ENCODE measurements at places on chromosomes 7 and 10.

- DNase-seq = no peak
Observed at GRCh38 chr7:2116989-2117591, 115.7 kb downstream of the MAD1L1 start.

DNA sequence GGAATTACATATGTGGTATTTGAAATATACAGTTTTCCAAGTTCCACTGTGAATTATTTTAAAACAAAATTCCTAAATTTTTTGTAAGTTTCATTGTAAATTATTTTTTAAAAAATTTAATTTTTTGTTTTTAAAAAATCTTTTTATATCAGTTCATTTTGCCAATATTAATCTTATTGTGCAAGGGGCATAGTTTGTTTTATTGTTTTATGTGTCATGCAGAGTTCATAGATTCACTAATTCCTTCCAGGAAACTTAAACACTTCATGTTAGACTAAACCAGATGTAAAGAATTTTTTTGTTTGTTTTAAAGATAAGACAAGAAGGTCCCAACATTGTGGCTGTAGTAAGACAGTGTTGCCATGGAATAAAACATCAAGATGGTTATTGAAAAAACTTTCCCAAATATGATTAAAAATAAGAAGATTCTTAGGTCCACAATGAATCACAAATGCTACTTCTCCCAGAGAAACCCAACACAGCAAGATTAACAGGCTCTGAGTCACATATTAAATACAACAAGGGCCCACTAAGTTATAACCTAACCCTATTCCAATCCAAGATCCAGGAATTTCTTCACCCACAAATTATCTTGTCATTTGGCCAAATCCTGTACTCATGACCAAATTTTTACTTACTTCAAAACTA, 464.7 kb upstream of the IGFBP3 start:
- DNase-seq = no peak

GRCh38 chr7:124943472-124943871, 13.8 kb upstream of the POT1 start:
- DNase-seq = no peak

DNA sequence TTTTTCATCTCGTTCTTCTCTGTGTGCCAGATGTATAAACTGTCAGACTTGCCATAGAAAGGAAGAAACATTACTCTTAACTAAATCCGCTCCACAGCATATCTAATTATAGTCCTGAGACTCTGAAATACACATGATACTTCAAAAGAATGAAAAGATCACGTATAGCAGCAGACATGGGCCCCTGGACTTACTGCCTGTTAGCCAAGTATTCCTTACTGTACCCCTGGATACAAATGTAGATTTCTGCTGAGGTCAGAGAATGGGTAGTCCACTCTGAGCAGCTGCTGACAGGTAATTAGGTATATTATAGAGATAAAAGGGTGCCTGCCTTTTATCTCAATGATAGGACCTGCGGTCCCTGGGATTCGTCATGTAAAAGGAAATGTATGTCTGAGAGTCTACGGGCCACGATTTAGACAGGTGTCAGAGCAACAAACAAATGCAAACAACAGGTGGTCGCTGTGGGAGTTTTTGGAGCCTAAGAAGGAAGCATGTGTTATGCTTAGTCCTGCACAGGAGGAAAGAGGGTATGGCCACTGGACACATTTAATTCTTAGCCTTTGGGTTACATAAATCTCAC, 69.4 kb downstream of the VOPP1 start:
- no peak for DNase-seq

GRCh38 chr7:41374150-41374848, 328.6 kb downstream of the INHBA start:
- DNase-seq = no peak

DNA sequence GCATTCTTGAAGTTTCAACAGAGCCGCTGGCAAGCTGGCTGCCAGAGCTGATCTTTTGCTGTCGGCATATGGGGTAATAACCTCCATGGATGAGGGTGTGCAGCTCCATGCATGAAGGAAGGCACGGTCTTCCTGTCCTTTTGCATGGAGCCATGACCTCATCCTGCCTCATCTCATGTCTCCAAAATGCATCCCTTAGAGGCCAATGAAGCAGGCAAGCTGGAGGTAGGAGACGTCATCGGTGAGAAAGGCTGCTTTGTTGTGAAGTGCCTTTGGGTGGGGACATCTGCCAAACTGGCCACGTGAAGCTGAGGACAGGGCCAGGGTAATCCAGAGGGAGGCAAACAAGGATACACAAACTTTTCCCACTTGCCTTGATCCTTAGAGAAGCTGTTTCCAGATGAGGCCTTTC, 161.5 kb upstream of the TBX20 start:
- DNase-seq = no peak

- no peak for DNase-seq
Observed at GRCh38 chr10:103617602-103618385, 124.3 kb downstream of the NEURL1 start.

GRCh38 chr7:131012477-131013031, 278.5 kb upstream of the KLF14 start:
- no peak for DNase-seq

DNA sequence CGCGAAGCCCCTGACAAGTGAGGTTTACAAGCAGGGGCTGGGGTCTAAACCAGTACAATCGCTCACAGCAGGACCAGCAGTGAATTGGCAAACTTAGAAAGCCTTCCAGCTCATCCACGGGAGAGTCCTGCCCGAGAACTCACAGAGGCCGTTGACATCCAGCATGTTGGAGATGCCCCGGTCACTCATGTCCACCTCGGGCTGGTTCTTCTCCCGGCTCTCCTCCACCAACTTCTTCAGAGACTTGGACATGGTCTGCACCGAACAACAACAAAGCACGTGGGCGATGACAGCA, 447 bp downstream of the RSU1 start:
- DNase-seq = no peak

- no peak for DNase-seq
Observed at GRCh38 chr7:100464210-100464660, at the start of gene SPACDR. Gene SPACDR, minus strand, starts transcription at chr7:100464260. Its CDS starts 235 bp downstream, at chr7:100464025.

- no peak for DNase-seq
Observed at GRCh38 chr7:68925241-68925640, 673.0 kb upstream of the AUTS2 start.

DNA sequence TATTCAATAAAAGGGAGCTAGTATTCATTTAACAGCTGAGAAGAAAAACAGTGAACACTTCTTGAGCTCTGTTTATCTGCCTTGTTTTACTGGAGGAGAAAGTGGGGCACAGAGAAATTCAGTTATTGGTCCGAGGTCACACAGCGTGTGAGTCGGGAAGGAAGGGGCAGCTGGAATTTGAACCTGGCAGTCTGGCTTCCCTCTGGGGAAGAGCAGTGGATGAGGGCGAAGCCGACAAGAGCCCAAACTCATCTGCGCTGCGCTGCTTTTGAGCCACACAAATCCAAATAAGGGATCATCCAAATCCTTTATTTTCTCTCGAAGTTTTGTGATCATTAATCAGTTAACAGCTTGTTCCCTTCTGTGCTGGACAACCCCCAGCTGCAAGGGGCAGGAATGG, 23.7 kb upstream of the PFKFB3 start:
- no peak for DNase-seq

DNA sequence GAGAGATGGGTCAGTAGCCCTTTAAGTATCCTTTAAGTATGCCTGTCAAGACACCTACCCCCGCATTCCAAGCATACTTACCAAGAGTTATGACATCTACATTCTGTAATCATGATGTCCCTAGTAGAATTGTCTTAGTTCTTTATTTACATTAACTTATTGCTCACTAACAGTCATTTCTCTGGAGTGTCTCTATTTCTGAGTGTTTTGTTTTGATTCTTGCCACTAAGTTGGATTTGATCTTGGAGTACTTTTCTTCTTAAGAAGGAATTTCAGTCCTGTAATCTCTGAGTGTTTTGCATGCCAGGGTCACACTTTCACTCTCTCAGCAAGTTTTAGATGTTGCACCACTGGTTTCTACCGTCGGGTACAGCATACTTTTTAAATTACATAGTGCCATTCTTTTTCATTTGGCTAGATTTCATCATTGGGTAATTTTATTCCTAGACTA, 1053.9 kb downstream of the KCNMA1 start:
- DNase-seq = no peak

DNA sequence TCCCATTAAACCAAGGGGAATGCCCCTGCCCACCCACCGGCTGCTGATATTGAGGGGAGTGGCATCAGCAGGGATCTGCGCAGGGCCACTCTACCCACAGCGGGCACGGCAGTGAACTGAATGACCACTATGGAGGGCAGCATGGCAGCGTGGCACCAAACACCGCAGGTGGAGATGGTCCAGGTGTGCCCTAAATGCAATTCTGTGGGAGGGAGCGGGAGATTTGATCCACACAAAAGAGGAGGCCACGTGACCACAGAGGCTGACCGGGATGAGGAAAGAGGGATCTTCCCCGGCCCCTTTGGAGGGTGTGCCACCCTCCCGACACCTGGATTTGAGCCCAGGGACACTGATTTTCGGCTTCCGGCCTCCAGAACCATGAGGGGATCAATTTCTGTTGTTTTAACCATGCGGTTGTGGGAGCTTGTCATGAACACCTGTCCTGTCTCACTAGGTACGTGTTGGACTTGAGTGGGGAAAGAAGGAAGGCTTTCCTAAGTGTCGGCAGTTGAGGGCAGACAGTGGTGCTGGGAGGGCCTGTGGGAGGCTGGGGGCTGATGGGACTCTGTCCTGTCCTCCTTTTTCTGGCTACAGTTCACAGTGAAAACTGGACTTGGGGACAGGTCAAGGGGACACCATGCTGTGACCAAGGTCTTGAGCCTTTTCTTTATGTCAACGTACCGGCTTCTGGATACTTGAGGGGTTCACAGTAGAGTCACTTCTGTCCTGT, 66.1 kb downstream of the CFAP46 start:
- no peak for DNase-seq

DNA sequence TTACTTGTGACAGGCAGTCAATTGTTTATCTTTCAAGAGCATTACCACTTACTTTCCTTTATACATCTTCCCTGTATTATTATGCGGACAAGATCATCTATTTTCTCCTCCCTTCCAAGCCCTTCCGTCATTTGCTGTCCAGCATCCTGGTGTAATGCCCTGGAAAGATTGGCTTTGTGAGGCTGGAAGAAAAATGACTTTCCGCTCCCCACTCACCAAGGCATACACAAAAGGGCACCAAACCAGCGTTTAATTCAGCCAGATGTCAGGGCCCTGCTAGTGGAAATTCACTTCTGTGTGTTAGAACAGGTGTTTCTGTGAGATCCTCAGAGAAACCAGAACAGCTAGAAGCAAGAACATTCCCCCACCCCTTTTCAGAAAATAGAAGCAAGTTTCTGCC, 128.1 kb upstream of the NANOS1 start:
- no peak for DNase-seq

- DNase-seq = peak; percentile 63
Observed at GRCh38 chr7:73647725-73648592, 19.7 kb upstream of the VPS37D start.

DNA sequence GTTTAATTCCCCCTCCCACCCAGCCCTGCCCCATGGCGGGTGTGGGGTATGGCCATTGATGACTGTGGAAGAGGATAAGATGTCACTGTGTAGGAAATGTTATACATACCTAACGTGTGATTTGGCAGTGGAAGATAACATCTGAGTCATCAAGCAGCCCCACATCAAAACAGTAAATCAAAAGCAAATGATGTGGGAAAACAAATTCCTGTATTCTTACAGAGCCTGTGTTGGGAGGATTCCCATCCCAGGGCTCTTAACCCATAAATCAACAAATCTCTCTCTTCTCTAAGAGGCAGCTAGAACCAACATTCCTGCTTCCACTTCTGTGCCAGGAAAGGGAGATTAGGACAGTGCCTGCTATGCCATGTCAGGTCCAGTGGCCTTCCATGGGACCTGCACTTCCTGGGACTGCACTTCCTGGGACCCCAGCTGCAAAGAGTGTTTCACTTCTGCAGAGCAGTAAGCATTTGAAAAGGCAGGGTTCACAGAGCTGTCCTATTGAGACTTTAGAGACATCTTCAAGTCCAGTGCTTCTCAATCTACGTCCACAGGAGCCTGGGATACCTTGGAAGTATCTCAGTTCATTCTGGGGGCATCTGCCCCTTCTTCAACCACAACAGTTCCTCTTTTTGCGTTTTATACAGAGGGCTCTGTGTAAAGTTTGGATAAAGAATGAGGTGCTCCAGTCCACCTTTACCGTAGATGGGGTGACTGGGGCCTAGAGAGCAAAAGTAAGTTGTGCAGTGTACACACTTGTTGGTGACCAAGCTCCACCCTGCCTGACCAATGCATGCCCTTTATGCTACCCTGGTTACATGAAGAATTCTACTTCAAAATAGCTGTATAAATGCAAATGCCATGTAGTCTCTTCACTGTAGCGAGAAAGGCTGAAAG, 45.7 kb downstream of the ATXN7L1 start:
- no peak for DNase-seq

- DNase-seq = no peak
Observed at GRCh38 chr7:1663857-1664651, 6.0 kb upstream of the ELFN1 start.

- DNase-seq = peak; percentile 34
Observed at GRCh38 chr10:6406220-6407033, 173.6 kb downstream of the PRKCQ start.

- DNase-seq = no peak
Observed at GRCh38 chr7:118794419-118794818, 569.9 kb downstream of the ANKRD7 start.

All from GM20000 (cell line).